ENCODE measurements at places on chromosomes 7 and 10. TPM values are rescaled to one million over a fixed set of nuclear protein-coding genes. Genes with fewer than 3 reads are reported as not detected.

The BHLHA15 gene
- not detected for total RNA-seq

GRCh38 chr10:116159197-116159596 lies 113.8 kb downstream of the GFRA1 start:
- DNase-seq = no peak

The NODAL gene
- not detected for total RNA-seq

- no peak for DNase-seq
Observed at GRCh38 chr7:111697771-111698170, 135.5 kb upstream of the IMMP2L start.

The GPC2 gene
- 0.32 TPM for total RNA-seq

- DNase-seq = no peak
Observed at GRCh38 chr7:149432121-149432691, 28.7 kb downstream of the ZNF777 start.

- DNase-seq = peak; percentile 80
Observed at GRCh38 chr7:114944745-114945625, 23.1 kb downstream of the MDFIC start.

- no peak for DNase-seq
Observed at GRCh38 chr7:107914831-107915230, 23.8 kb downstream of the DLD start.

The NPSR1 gene
- total RNA-seq = not detected

The NUTM2B gene
- 1.0 TPM for total RNA-seq

DNA sequence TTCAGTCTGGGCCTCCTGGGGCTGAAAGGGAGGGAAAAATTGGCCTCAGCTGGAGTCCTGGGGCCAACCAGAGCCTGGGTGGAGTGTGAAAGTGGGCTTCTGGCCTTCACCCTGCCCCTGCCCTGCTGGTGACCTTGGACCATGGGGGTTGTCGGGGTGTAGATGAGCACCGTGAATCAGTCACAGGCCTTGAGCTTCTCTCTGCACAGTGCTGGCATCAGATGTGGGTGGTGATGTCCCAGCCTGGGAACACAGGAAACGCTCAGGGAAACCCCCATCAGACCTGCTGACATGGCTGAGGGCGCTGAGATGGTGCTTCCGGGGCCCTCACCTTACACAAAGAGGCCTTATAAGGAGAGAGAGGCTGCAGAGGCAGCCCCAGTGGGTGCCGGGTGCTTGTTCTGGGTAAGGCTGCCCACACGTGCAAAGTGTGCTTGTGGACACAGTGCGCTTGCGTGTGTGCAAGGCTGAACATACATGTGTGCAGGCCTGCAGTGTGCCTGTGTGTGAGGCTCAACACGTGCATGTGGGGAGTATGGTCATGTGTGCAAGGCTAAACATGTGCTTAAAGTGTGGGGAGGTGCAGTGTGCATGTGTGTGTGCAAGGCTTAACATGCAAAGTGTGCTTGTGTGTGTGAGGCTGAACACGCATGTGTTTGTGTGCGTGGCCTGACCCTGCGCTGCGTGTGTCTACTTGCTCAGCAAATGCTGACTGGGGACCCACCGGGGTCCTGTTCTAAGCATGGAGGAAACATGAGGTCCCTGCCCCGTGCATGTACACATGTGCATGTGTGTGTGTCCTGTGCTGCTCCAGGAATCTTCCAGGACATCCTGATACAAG lies 6.5 kb downstream of the ARPC1B start:
- peak; percentile 73 for DNase-seq

GRCh38 chr7:129017933-129018538 lies 36.9 kb downstream of the TNPO3 start:
- DNase-seq = no peak

The POR gene
- 66.3 TPM for total RNA-seq

DNA sequence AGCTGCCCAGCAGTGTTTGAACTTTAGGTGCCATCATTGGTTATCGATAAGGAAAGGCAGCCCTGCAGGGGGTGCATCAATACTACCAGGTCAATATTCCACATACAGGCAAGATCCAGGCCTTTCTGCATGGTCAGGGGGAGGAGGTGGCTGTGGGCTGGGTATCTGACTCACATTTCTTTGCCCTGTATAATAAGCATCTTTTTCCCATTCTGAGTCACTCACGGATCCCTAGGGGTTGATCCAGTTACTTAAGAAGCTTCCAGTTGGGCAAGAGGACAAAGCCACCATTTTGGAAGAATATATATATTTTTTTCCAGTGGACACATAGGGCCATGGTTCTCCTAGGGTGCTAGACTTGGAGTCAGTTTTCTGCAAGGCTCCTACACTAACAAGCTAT lies 114.2 kb upstream of the HABP2 start:
- no peak for DNase-seq

DNA sequence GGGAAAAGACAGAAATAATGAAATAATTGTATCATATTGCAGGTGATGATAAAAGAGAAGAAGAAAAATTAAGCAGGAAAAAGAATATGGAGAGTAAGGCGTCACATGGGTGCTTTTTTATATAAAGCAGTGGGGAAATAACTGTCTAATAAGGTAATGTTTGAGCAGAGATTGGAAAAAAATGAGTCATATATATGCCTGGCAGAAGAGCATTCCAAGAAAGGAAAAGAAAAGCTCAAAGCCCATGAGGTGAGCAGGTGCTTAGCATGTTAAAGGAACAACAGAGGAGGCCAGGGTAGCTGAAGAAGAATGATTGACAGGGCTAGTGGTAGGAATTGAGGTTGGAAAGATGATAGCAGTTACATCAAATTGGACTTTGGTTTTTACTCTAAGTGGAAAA lies 739.5 kb downstream of the SORCS1 start:
- DNase-seq = no peak

GRCh38 chr10:28761084-28761846 lies 83.9 kb downstream of the BAMBI start:
- no peak for DNase-seq

The PITRM1 gene
- 91.1 TPM for total RNA-seq

The PRPS1L1 gene
- total RNA-seq = not detected

DNA sequence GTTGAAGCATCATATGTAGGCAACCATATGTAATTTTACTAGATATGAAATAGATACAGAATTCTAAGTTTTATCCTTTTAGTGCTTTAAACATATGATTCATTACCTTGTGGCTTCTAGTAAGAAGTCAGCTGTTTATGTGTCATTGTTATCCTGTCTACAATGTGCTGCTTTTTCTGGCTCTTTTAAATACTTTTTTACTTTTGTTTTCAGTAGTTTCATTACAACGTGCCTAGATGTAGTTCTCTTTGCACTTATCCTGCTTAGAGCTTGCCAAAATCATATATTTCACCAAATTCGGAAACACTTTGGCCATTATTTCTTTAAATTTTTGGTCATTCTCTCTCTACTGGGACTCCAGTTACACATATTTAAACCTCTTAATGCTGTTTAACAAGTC lies 26.4 kb downstream of the YAE1 start:
- DNase-seq = no peak

The MARVELD1 gene
- total RNA-seq = 8.9 TPM

GRCh38 chr10:113524120-113524519 lies 28.7 kb upstream of the HABP2 start:
- DNase-seq = no peak
